ENCODE measurements at places on chromosomes 13 and 19.

DNA sequence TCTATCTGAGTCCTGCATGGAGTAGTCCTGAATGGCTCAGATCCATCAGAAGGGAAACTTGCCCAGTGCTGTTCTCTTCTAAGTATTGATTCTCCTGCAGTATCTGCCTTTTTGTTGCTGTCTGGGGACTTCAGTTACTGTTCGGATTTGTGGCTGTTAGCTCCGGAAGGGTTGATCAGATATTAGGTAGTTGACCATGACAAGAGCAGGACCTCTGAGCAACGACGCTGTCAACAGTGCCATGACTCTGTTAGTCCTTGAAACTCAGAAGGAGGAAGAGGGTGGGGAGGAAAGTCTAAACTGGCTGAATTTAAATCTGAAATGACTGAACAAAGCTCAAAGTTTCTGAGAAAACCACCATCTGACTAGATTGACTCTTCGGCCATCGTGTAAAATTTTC lies 42.2 kb downstream of the CCNE1 start:
- no peak for DNase-seq

DNA sequence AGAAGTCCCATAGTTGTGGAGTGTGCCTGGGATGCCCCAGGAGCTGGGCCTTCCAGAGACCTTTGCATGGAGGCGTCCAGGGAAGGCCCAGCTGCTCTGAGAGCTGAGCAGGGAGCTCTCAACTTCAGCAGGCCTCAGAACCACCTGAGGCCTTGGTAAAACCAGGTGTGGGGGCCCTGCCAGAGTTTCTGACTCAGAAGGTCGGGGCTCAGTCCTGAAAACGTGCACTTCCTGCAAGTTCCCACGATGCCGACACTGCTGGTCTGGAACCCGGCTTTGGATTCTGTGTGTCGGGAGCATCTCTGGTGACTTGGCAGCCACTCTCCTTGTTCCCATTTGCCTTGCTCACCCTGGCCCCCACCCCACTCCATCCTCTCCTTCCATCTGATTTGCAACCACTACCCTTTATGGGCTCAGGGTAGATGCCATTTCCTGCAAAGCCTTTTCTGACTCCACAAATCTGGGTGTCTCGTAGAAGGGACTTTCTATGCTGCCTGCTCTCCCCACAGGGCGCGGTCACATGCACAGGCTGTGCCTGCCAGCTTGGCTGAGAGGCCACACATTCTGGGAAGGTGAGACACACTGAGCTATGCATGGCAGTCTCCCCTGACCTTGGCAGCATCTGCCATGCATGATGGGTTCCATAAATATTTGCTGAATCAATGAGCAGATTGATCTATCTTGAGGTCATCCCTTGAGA lies 244.7 kb downstream of the COL4A1 start:
- no peak for DNase-seq

- DNase-seq = no peak
Observed at GRCh38 chr13:60258349-60258748, 94.6 kb upstream of the DIAPH3 start.

DNA sequence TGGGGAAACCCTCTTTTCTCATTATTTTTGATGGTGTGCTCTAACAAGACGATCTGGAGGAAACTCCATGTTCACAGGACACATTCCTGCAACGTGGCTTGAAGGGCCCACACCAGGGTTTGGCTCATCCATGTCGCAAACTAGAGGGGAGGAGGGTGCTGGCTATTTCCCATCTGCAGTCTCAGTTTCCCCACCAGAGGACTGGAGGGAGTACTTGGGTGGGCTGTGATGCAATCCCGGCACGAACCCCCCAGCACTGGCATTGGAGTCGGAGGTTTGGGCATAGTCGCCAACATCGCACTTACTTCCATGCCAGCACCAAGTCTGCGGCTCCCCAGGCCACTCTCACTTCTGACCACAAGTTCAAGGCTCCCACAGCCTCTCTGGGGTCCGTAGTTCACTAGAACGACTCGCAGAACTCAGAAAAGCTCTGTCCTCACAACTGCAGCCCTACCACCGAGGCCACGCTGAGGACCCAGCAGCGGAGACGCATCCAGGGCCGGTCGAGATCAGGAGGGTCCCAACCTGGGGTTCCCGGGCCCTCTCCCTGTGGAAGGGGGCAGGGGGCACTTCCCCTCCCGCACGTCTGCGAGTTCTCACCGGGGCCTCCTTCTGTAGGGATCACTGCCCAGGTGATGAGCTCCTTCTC lies 165.6 kb upstream of the SOX1 start:
- DNase-seq = no peak

GRCh38 chr13:50636007-50636704 lies 207.3 kb downstream of the DLEU7 start:
- DNase-seq = no peak

- no peak for DNase-seq
Observed at GRCh38 chr19:4933528-4933927, 24.2 kb downstream of the UHRF1 start.

DNA sequence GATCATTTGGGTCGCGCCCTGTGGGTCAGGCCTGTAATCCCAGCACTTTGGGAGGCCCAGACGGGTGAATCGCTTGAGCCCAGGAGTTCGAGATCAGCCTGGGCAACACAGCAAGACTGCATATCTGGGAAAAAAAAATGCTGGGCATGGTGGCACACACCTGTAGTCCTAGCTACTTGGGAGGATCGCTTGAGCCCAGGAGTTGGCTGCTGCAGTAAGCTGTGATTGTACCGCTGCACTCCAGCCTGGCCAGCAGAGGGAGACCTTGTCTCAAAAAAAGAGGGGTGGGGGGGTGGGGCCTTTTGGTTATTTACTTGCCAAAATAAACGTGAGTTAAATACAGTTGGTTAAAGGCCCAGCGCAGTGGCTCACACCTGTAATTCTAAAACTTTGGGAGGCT lies 9.8 kb upstream of the ZNF544 start:
- no peak for DNase-seq

DNA sequence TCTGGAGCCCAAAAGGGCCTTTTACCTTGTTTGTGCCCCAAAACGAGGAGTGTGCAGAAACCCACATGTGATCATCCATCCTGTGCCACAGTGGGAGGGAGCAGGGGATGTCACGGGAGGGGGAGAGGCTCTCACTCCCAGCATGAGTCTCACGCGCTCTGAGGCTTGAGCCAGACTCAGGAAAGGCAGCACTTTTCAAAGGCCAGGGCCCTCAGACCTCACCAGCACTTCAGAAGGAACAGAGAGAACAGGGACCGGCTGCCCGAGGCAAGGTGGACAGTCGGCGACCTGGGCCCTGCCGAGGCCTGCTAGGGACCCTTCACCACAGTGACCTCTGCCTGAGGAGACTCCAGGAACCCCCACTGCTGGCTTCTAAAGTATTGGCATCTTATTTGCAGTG lies 71.7 kb upstream of the WASF3 start:
- DNase-seq = no peak

DNA sequence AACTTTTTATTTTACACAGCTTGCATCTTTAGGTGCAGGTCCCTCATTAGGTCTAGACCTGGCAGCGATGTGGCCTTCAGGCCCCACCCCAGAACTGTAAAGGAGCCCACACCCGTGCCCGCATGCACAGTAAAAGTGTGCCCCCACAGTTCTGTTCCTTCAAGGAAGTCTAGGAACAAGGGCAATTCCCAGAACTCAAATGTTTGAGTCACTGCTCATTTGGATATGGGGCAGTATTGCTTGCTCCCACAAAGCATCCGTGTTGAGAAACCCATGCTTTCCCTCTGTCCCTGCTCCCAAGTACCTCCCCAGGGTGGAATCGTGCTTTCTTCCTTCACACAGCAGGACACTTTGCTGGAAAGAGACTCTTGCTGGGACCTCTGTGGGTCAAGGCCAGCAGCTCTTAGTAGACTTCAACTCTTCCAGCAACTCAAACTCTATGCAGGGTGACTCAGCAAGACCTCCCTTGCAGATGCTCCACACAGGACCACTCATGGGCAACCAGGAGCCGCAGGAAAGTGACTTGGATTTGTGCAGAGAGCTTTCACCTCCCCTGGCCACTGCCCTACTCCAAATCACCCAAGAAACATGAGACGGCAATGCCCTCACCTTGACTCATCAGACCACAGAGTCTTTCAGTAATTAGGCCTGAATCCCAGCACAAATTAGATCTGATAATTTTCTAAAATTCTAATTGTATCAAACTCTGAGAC lies 12.3 kb downstream of the SLC7A1 start:
- DNase-seq = no peak

GRCh38 chr19:45657520-45658167 lies 10.4 kb upstream of the GIPR start:
- DNase-seq = peak; percentile 48

DNA sequence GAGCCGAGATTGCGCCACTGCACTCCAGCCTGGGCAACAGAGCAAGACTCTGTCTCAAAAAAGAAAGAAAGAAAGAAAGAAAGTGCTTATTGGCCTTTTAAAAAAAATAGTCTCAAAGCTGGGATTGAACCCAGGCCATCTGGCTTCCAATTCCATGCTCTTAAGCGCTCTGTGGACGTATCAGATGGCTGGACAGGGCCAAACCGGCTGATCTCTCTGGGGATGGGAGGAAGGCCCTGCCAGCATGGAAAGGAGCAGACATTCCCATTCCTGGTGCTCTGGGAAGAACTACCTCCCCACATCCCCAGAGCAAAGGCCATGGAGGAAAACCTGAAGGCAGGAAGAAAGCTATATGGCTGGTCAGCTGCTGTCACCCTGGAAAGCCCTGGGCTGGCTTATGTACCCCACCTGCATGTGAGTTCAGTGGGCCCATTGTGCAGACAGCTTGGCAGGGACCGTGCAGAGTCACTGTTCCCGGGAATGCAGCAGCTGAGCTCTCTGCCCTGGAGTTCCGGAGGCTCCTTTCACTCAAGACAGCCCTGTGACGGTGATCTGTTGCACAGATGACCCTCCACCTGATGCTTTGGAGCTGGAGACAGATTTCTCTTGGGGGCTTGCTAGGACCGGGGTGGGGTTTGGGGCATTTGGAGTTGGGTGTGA lies 84.3 kb downstream of the SIPA1L3 start:
- no peak for DNase-seq

DNA sequence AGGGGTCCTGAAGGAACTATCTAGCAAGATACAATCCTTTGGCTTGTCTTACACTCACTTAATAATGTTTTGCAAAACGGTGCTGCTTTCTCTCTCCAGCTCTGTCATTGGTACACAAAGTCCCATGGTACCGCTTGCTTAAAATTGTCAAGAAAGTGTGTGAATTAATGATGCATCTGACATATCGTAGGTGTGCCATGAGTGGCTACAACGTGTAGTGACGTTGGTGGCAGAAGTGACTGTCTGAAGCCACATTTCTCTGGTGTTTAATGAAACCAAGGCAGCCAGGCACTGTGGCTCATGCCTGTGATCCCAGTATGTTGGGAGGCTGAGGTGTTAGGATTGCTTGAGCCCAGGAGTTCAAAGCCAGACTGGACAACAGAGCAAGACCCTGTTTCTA lies 2.6 kb downstream of the HSH2D start:
- DNase-seq = no peak

DNA sequence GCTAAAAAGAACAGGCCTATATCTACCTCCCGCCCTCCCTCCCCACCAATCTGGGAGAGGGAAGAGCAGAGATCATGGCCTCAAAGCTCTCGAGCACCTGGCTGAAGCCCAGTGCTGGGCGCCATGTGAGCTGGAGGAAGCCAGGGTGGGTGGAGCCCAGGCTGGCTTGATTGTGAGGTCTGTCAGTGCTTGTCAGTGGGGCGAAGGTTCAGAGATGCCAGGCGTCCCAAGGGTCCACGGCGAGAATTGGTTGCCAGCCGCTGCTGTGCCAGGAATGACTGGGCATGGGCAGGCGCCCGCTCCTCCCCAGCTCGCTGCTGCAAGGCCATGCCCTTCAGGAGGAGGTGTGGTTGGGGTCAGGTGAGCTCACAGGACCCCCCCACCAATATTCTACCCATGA lies 11.5 kb downstream of the BEST2 start:
- no peak for DNase-seq

DNA sequence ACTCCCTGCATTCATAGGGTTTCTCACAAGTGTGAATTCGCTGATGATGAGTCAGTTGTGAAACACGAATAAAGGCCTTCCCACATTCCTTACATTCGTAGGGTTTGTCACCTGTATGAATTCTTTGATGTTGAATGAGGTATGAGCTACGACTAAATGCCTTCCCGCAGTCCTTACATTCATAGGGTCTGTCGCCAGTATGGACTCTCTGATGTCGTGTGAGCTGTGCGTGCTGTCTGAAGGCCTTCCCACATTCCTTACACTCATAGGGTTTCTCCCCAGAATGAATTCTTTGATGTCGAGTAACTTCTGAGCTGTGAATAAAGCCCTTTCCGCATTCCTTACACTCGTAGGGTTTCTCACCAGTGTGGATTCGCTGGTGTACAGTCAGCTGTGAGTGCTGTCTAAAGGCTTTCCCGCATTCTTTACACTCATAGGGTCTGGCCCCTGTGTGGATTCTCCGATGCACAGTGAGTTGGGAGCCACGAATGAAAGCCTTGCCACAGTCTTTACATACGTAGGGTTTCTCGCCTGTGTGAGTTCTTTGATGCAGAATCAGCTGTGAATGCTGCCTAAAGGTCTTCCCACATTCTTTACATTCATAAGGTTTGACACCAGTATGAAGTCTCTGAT lies 30.5 kb upstream of the COX7A1 start:
- DNase-seq = no peak

- DNase-seq = no peak
Observed at GRCh38 chr19:31510635-31511034, 161.4 kb upstream of the TSHZ3 start.

GRCh38 chr19:6616011-6616410 lies 25.1 kb upstream of the CD70 start:
- DNase-seq = no peak

- DNase-seq = no peak
Observed at GRCh38 chr19:58563034-58563573, 4.7 kb upstream of the UBE2M start.

DNA sequence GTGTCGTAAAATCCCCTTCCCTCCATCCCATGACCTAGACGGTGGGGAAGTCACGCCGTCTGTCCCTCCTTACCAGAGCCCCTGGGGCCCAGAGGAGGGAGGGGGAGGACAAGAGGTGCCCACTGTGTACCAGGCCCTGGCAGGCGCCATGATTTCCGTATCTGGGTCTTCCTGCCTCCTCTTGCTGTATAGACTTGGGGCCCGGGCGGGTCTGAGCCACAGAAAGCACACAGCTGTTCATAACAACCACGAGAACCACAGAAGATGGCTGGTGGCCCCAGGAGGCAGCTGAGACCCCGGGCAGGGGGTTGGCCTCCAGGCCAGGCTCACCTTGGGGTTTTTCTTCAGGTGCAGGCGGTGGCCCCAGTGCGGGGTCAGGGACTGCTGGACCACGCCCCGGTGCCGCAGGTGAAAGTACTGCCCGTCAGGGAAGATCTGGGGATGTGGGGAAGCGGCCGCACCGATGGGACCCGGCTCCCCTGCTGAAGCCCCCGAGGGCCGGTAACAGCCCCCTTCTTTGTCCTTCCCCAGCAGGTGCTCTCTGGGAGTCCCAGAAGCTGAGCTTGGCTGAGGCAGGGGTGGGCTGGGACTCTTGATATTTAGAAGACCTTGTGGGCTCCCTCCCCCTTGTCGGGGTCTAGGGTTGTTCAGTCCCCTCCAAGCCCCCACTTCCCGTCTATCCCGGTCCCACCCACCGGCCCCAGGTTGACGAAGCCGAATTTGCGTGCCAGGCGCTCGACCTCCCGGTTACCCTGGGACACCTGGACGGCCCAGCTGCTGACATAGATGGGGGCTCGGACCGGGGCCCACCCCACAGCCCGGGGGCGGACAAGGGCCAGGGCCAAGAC lies 463 bp downstream of the PCSK4 start:
- no peak for DNase-seq

- no peak for DNase-seq
Observed at GRCh38 chr19:11624069-11624463, 26.8 kb downstream of the ZNF627 start.

GRCh38 chr19:15298847-15299567 lies 33.3 kb downstream of the BRD4 start:
- no peak for DNase-seq

Data from NCI-H774 (cell line).